ENCODE measurements at places on chromosomes 1 and 21. TPM values are rescaled to one million over a fixed set of nuclear protein-coding genes. Genes with fewer than 3 reads are reported as not detected.

TMCO4 gene
- 0.63 TPM for total RNA-seq

MASP2 gene
- not detected for total RNA-seq

DMBX1 gene
- total RNA-seq = not detected

CFHR4 gene
- 0.94 TPM for total RNA-seq
